Glomerular endothelial cell (primary cell): ENCODE measurements at places on chromosomes 6 and 20. TPM values are rescaled to one million over a fixed set of nuclear protein-coding genes. Genes with fewer than 3 reads are reported as not detected.

Gene NKAPL
- total RNA-seq = 0.99 and 2.8 TPM in 2 replicates

Gene LAMA2
- total RNA-seq = 0.24 and 0.58 TPM in 2 replicates

Gene BMP5
- total RNA-seq = not detected in 2 replicates

Gene SPEF1
- total RNA-seq = not detected in 2 replicates

Gene MOG
- total RNA-seq = not detected in 2 replicates

Gene ZBTB9
- total RNA-seq = 3.7 and 7.2 TPM in 2 replicates

Gene ARMH2
- total RNA-seq = not detected in 2 replicates

Gene PAK5
- total RNA-seq = not detected in 2 replicates

Gene HLA-DRA
- 0.41 TPM in 1 of 2 replicates, not detected in the other for total RNA-seq

Gene COL19A1
- total RNA-seq = not detected in 2 replicates

Gene NOX3
- total RNA-seq = not detected in 2 replicates
